ENCODE measurements at places on chromosomes 1 and 21. TPM values are rescaled to one million over a fixed set of nuclear protein-coding genes. Genes with fewer than 3 reads are reported as not detected.

DNA sequence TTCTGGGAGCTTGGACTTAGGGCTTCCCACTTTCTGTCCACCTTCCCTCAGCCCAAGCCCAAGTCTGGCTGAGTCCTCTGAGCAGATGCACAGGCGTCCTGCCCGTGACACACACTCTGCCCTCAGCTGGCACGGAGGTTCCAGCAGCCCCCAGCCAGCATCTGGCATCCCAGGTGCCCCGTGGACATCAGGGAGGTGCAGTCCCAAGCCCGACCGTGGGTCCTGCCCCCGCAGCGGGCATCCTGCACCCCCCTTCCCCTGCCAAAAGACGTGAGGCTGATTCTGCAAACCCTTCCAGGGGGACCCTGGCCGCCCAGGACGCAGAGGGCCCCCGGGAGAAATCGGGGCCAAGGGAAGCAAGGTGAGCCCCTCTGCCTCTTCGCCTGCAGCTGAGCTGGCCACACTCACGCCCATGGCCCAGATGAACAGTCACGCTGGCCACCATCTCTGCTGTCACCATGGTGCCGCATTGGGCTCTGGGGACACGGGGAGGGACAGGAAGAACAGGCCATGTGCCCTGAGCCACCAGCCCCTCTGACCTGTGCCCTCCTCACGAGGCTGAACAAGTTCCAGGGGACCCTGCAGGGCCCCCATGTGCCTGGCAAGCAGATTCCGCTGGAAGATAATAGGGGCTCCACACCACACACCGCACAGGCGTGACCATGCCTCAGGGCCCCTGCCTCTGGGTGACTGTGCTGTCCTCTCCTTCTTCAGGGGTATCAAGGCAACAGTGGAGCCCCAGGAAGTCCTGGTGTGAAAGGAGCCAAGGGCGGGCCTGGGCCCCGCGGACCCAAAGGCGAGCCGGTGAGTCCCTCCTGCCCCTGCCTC, 20.6 kb downstream of the COL6A2 start:
- DNase-seq = no peak

DNA sequence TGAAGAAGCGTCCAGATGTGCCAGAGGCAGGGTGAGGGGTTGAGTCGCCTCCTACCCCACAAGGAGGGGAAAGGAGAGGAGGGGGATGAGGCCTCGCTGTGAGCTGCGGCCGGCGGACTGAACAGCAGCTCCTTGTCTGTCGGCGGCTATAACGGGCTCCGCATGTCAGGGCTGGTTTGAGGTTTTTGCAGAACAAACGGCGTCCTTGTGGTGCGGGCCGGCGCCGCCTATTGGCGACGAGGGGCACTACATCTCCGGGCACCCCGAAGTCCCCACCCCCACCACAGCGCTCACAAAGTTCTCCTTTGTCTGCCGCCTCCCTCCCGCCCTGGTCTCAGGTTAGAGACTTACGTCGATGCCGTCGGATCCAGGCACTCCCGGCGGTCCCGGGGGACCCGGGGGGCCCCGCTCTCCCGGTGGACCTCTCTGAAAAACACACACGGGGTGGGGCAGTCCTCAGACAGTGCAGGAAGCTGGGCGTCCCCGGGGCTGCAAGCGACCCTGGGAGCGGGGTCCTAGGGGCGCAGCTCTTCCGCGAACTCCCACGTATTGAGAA, 1.8 kb downstream of the COL9A2 start:
- peak; percentile 70 for DNase-seq

- no peak for DNase-seq
These were observed 83.1 kb downstream of the PTBP2 start for GRCh38 chr1:96804648-96805047.

DNA sequence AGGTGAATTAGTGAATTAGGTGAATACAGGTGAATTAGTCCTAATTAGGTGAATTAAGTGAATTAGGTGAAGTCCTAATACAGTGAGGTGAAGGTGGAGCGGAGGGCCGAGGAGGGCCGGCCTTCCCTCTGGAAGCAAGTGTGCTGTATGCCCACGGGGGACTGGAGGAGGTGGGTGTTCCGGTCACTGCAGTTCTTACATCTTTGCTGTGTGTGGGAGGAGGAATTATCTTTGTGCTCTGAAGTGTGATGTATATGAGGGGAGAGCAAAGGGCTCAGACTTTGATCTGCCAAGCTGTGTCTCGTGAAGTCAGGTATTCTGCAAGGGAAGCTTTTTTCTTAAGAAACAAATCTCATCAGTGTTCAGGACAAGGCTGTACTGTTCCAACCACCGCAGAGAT, 45.4 kb downstream of the AGPAT3 start:
- no peak for DNase-seq

DNA sequence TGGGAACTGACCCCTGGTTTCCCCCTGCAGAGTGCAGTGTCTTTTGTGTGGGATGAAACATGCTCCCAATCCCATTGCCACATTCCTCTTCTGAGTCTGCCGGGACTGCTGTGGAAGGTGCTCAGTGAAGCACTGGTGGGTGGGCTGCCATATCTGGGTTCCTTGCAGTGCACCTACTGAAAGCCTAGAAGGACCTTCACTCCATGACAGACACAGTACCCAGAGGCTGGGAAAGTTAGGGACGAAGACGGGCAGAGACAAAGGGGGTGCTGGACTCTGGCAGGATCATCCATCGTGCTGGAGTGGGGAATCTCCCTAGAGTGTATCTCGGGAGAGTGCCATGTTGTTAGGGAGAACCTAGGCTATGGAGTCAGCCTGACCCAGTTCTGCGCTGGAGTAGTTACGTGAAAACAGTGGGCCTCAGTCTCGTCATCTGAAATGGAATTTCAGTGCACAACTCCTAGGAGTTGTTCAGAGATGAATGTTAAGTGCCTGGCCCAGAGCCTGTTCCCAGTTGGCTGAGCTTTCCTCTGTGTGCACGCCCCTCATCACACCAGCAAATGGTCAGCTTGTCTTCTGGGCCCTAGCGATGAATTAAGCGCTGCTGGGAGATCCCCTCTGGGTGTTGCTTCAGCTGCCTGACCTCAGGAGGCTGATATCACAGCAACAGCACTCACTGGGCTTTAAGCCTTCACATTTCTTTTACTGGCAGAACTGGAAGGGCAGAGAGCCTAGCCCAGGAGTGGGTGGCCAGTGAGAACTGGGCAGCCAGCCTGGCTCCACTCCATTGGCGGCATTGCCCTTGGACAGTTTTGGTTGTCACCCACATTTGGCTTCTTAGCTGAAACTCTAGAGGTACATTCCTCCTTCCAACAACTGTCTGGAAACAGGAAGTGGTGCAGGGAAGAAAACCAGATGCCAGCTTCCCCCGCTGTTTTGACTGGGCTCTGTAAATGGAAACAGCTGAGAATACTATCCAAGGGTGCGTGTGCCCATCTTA, 479.8 kb upstream of the VAMP3 start:
- peak; percentile 16 for DNase-seq

DNA sequence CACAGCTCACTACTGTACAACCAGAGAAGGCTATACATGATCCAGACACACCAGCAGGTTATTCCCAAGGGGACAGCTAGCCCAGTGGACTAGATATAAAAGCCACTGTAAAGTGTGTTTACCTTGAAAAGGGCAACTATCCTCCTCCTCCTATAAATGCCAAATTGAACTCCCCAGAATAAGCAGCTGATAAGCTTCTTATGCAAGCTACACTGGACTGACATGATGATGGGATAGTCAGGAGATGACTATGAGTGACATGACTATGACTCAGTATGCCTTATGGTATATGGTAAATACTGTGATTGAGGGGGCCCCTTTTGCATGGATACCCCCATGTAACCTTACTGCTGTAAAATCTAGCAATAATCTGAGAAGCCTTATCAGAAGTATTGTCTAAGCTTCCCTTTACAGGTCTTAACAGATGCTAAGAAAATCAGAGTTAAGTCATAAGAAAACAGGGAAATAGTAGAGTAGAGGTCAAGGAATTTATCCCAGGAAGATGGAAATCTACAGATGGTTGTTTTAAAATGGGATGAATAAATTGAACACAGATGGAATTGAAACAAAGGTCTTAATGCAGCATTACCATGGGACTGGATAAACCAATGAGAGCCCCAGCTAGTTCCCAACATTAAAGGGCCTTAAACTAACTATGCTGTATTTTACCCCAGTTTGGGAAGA, 55.8 kb downstream of the TRIM33 start:
- no peak for DNase-seq

DNA sequence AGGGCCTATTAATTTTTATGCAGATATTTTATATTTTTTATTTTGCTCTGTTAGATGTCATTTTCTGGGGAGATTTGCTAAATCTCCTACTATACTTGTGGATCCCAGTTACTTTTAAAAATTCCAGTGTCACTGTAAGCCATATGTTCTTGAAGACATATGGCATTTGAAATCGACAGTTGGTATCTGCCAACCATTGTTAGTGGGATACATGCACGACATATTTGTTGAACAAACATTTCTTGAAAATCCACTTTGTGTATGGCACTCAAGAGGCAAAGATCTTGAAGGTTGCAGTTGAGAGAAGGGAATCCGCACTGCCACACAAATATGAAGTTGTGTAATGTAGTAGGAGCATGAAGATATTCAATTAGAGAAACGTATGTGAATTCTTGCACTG, 287.7 kb downstream of the HHAT start:
- DNase-seq = no peak

The HCRTR1 gene
- 0.64 TPM for total RNA-seq

GRCh38 chr1:222680080-222680479, 32.2 kb downstream of the AIDA start:
- DNase-seq = no peak

The IGSF3 gene
- 75.4 TPM for total RNA-seq

The CLCA1 gene
- 0.54 TPM for total RNA-seq

- no peak for DNase-seq
These were observed 63.7 kb upstream of the IGSF5 start for GRCh38 chr21:39681257-39681656.

Data from cerebellum (tissue), 4 donors.